ENCODE measurements at places on chromosomes 2 and 18.
A peak's percentile ranks its signal among the peaks of the same experiment; 100 is the strongest.

GRCh38 chr2:44953499-44953883 lies 12.0 kb downstream of the SIX3 start:
- no peak for DNase-seq

GRCh38 chr18:2824865-2825264 lies 21.9 kb upstream of the EMILIN2 start:
- DNase-seq = no peak

DNA sequence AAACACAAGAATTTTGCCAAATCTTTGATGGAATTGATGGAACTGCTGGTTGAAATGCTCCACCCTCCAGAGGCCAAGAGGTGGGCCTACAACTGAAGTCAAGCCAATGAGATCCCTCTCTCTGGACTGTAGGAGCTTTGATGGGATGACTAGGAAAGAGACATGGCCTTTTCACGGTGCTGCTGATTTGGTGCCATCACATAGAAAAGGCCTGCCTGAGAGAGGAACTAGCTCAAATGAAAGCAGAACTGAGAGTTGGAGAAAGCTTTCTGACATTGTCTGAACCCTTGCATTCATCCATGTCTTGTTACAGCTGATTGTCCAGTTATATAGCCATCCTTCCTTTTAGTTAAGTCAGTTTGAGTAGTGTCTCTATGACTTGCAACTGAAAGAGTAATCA lies 283.8 kb upstream of the LYPD1 start:
- DNase-seq = no peak

DNA sequence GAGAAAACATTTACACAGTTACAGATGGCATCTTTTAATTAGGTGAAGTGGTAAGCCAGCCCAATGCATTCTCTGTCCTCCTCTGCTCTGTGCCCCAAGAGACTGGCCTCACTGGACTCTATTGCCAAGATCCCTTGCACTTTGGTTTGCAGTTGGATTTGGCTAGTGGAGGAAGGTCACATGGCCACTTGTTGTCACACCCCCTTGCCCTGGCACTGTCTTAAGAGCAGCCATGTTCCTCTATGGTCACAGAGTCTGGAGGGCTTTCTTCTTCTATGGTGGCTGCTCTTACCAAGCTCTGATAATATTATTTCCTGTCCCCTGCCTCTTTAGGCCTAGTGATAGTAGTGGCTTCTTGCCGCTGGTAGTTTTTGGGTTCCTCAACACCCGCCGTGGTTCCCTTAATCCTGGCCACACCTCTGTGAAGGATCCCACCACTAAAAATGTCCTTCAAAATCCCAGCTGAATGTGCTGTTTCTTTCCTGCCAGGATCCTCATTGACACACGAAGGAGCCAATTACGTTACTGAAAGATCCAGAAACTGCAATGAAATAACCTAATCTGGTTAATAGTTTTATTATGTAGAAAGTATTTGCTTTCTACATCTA lies 111.1 kb downstream of the CDC42EP3 start:
- no peak for DNase-seq

DNA sequence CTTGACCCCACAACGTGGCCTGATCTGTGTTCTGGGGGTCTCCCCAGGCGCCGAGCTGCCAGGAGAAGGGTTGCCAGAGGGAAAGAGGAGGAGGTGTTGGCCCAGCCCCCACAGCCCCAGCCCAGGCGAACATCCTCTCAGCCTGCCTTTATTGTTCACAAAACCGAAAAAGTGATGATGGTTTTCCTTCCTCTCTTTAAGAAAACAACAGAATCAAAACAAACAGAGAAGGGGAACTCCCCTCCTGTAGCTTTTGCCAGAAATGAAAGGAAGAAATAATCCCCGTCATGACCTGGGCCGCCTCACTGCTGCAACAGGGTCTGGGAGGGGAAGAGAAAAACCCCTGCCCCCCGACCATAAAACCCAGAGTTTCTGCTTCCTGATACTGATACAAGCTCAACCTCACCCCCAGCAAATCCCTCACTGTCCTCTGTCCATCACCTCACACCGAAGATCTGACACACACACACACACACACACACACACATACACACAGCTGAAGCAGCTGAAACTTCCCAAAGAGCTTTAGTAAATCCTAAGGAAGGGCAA lies 52.0 kb downstream of the ZFP36L2 start:
- DNase-seq = peak; percentile 67

DNA sequence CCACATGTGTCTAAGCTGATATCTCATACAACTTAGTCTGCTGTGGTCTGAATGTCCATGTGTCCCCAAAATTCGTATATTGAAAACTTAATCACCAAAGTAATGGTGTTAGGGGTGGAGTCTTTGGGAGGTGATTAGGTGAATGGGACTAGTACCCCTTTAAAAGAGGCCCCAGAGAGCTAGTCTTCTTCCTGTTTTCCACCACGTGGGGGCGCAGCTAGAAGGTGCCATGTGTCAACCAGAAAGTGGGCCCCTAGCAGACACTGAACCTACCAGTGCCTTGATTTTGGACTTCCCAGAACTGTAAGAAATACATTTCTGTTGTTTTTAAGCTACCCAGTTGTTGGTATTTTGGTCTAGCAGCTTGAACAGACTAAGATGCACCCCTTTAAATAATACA lies 86.6 kb downstream of the ASB1 start:
- DNase-seq = no peak

DNA sequence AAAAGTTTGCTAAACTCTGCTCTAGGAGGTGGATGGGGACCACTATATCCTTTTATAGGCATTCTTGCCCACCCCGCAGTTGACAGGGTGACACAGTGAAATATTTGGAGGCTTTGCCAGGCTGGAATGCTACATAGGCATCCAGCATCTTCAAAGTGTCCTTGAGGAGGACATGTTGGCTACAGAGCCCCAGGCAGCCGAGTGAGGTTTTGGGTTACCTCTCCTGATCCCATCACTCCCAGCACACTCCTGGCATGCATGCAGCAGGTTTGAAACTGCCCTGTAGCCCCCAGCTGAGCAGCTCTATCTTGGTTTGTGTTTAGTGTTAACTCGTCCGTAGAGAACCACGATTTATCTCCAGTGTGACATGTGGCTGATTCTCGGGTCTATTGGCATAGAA lies 7.3 kb downstream of the FOSL2 start:
- no peak for DNase-seq

DNA sequence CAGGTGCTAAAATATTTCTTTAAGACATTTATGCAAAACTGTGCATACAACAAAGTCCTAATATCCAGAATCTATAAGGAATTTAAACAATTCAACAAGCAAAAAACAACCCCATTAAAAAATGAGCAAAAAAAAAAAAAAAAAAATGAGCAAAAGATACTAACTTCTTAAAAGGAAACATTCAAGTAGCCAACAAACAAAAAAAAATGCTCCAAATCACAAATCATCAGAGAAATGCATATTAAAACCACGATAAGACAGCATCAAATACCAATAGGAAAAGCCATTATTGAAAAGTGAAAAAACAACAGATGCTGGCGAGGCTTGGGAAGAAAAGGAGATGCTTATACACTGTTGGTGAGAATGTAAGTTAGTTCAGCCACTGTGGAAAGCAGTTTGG lies 34.9 kb downstream of the B4GALT6 start:
- no peak for DNase-seq

- DNase-seq = no peak
Observed at GRCh38 chr2:69518841-69519240, 81.6 kb upstream of the NFU1 start.

DNA sequence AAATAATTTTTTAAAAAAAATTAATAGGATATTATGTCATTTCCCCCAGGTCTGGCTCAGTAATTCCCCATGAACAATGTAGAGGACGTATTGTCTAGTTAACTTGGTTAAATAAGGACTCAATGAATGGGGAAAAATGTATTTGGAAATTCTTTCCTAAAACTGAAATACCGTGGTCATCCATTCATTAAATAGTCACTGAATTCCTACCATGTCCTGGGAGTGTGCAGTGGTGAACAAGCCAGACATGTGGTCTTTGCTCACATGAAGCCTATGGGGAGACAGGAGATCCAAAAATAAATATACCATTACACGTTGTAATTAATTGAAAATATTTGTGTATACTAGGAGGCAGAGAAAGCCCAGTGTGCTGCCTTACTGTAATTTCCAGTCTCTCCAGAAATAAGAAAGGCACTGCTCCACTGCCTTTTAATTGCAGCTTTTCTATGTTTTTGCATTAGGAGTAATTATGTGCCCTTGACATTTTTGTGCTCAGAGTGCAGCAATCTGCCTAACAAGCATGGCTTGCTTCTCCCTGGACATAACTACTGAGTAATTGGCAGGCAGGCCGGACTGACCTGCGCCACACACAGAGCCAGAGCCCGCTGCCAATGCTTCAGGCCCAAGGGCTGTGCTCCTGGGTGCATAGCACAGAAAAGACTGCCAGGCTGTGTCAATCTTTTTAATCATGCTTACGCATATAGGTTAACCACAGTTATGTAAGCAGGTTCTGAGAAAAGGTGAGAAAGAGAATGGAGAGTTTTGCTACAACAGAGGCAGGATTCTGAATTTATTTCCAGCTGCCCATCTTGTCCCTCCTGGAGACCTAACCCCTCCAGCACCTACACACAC lies 22.2 kb upstream of the TTC39C start:
- DNase-seq = peak; percentile 76

DNA sequence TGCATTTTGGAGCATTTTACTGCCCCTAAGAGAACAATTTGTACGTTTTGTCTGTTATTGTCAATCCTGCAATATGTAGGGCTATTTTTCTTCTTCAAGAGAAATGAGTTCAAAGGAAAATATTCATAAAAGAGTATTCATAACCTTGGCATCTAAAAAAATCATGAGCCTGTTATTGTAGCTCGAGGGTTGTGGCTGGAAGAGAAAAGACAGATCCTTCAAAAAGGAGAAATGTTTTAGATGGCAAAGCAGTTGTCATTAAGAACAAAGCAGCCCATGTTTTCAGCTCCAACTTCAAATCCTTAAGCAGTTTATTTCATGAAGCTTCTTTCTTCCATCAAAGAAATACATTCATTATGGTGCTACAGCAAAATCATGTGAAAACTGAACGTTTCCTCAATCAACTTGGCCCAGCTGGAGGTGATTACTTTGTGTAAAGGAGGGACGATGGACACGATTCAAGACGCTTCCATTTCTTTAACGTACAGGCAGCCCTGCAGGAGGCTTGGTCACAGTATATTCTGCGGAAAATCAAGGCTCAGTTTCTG lies 31.4 kb downstream of the QPCT start:
- no peak for DNase-seq

GRCh38 chr2:157283468-157283867 lies 26.0 kb downstream of the GALNT5 start:
- no peak for DNase-seq

- DNase-seq = no peak
Observed at GRCh38 chr2:174121612-174122011, 126.7 kb downstream of the OLA1 start.

DNA sequence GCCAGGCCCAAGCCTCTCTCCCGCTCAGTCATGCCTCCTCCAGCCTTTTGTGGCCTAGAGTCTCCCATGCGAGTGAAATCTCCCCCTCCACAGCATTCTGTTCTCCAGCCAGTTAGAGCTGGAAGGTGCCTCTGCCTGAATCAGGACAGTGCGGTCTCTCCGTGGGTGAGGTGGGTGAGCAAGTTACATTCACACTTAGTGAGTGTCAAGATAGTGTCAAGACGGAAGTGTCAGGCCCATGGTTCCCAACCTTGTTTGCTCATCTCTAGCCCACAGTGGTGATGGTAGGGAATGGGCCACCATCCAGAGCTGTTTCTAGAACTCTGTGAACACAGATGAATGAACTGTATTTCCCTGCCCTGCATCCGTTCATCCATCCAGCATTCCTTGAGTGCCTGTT lies 59.5 kb downstream of the LPIN1 start:
- no peak for DNase-seq

DNA sequence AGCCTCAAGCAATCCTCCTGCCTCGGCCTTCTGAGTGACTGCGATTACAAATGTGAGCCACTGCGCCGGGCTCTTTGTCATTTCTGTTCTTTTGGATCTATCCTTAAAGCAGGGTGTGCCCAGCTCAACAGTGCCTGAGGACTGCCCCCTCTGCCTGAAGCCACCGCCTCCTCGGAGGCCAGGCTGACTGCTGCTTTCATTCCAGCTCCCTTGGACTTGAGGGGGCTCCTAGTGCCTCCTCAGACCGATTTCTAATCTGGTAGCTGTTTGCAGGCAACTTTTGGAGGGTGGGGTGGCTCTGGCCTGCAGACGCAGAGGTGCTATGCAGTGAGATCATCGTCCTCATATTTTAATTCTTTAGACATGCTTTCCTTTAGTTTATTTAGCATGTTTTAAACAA lies 35.9 kb upstream of the KLF11 start:
- DNase-seq = no peak

DNA sequence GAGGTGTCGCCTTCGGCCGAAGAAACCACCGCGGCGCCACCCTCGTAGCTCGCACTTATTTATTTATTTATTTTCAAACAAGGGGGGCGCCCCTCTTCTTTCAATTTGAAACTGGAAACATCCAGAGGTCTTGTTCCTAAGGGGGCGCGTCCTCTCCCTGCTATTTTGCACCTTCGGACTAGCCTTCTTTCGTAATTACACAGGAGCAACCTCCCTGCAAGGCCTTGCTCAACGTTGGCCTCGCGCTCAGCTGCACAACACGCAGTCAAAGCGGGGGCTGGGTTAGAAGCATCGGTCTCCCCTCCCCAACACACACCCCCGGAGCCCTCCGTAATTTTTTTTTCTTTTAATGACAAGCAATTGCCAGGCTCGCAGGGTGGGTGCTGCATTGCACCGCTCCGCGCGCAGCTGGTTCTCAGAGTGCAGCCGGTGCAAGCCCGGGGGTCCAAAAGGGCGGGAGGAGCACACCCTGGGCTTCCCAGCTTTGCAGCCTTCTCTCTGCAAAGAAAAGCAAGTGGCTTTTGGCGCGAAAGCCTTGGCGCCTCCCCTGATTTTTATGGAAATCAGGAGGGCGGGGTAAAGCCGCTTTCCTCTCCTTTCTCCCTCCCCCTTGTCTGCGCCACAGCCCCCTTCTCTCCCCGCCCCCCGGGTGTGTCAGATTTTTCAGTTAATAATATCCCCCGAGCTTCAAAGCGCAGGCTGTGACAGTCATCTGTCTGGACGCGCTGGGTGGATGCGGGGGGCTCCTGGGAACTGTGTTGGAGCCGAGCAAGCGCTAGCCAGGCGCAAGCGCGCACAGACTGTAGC lies at the start of gene MYCN:
Gene MYCN (plus strand): TSS at position 697 of the 807 bp plus-strand sequence. CDS start 1,515 bp downstream, outside the sequence.
- no peak for DNase-seq

- no peak for DNase-seq
Observed at GRCh38 chr2:191643429-191643828, 34.5 kb upstream of the NABP1 start.

- no peak for DNase-seq
Observed at GRCh38 chr2:129915303-129915840, 64.1 kb upstream of the RAB6C start.

DNA sequence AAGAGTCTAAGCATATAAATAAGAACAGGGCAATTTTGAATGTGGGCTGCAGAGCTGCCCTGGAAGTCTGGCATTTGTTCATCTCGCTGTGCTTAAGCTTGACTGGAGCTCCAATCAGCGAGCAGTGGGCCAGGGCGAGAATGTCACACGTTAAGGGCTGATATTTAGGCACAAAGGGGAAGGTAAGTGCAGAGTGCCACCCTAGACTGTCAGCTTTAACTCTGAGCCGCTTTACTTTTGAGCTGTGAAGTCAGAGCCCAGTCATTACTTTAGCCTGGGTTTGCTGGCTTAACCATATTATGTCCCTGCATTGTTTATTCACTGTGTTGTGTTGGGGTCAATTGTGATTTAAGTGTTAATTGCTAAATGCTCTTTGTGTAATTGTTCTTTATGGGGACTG lies 236.1 kb upstream of the SIX3 start:
- DNase-seq = no peak

GRCh38 chr2:127416506-127417001 lies 1.7 kb upstream of the PROC start:
- no peak for DNase-seq

All from T-helper 1 cell (primary cell).